DMS79 (cell line): ENCODE measurements at places on chromosomes 7 and 10.

DNA sequence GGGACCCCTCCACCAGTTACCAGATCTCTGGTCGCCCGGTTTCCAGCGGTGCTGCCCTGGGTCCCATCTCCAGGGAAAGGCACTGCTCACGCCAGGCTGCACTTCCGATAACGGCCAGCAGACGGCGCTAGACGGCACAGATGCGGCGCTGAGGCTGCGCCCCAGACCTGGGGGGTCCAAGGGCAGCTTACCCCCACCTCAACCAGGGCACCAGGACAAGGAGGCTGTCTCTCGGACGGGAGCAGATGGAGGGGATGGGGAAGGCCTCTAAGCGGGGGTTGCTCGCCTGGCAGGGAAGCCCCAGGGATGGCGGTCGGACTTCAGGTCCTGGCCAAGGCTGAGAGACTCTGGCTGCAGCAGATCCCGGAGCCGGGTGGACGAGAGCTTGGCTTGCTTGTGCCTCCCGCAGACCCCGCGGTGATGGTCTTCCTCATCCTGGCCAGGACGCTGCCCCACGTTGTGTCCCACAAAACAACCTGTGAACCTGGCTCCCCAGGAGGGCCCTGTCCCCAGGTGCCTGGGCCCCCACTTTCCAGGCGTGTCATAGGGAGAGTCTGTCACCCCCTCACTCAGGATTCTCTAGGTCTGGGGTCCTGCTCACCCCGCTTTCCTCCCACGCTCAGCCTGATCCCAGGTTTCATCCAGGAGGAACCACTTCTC lies 23.9 kb upstream of the ZNF716 start:
- DNase-seq: no peak

- no peak for DNase-seq
Observed at GRCh38 chr10:110475722-110476515, 21.8 kb upstream of the DUSP5 start.

- no peak for DNase-seq
Observed at GRCh38 chr7:37440738-37441385, 7.8 kb downstream of the ELMO1 start.

DNA sequence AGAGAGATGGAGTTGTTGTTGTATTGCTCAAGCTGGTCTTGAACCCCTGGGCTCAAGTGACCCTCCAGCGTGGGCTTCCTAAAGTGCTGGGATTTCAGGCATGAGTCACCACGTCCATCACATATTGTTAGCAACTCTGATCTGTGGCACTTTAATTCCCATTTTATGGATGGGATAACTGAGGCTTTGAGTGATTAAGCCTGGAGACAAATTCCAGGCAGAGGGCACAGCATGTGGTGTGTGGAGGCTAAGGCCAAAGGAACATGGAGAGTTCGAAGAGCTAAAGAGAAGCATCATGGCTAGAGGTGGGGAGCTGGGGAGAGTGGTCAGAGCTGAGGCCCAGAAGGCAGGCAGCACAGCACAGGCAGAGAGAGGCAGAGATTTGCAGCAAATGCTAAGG lies 458.4 kb downstream of the XPNPEP1 start:
- DNase-seq: no peak

DNA sequence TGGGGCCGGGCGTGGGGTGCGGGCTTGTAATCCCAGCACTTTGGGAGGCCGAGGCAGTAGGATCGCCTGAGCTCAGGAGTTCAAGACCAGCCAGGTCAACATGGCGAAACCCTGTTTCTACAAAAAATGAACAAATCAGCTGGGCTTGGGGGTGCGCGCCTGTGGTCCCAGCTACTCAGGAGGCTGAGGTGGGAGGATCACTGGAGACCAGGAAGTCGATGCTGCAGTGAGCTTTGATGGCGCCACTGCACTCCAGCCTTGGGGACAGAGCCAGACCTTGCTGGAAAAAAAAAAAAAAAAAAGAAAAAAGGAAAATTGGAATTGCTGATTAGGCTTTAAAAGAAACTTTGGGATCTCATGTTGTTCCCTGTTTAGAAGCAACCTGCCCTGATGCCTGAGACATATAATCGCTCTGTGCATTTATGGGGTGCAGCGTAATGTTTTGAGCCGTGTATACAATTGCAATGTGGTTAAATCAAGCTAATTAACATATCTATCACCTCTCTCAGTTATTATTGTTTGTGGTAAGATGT lies 851 bp downstream of the AKR1E2 start:
- no peak for DNase-seq

GRCh38 chr10:117754770-117755658 lies 212.5 kb downstream of the EMX2 start:
- DNase-seq: no peak

GRCh38 chr7:45699726-45700390 lies 125.7 kb downstream of the ADCY1 start:
- no peak for DNase-seq

DNA sequence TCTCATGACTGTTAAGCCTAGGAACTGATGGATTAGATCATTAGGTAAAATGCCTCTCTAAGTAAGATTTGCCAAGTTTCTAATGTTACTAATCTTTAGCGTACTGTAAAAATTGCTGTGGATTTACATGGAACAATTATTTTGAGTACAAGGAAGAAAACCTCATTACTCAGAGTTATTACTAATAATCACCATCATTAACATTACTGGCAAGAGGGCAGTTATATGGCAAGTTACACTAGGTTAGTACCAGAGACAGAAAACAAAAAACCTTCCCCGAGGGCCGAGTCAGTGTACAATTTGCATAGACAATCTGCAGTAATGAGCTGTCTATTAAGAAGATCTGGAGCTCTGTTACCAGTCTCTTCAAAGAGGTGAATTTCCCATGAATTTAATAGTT lies 775.6 kb downstream of the GATA3 start:
- DNase-seq: no peak

- peak; percentile 35 for DNase-seq
Observed at GRCh38 chr7:138738551-138739335, 37.6 kb upstream of the SVOPL start.

GRCh38 chr10:83995738-83996331 lies 143.5 kb upstream of the GHITM start:
- DNase-seq: no peak

DNA sequence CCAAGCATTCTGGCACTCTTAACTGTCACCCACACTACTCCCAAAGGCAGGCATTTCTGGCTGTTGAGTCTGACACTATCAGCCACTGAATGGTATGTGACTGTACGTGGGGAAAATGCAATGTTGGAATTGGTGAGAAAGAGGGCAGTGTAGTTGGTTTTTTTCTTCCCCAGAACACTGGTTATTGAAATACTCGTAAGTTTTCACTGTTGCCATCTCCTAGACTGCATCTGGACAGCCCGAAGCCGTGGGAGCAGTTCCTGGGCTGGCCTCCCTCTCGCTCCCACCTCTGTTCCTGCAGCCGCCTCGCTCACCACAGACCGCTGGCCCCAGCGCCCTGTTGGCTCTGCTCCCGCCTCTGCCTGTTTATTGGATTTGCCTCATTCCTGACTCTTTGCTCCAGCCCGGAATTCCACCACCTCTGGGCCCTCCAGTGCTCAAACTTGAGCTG lies 5.7 kb downstream of the PLCE1 start:
- DNase-seq: no peak

- DNase-seq: no peak
Observed at GRCh38 chr7:668139-668931, 58.2 kb upstream of the DNAAF5 start.

DNA sequence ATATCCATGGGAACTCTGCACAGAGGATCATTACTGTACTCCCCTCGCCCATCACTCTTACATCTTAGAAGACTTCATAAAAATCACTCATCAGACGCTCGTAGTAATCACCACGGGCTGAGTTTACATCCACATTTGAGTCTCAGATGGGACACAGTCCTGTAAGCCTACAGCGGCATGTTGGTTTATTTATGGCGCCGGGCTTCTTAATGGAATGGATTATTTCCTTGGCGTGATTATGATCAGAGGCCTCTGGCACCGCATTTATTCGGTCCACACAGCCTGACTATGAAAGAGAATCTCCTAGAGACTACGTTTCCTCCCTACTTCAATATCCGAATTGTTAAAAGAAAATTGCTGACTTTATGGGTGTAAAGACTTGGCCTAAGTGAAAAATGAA lies 123.5 kb upstream of the FRMD4A start:
- DNase-seq: no peak

DNA sequence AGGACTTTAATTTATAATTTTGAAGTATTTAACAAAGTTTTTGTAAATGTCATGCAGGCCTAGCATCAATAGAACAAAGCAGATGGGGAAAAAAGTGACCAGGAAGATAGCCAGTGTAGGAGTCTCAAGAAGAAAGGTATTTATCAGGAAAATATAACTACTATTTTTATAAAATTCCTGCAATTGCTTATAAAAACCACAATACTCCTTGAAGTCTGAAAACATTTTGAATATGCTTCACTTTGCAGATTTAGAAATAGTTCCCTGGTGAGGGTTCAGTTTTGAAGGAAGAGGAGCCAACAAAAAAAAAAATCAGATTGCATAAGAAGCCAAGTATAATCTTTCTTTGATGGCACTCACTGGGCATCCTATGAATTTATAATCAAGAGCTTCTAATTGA lies 34.1 kb downstream of the MTERF1 start:
- no peak for DNase-seq

- no peak for DNase-seq
Observed at GRCh38 chr7:68122801-68123200, 1126.2 kb downstream of the TYW1 start.

- DNase-seq: no peak
Observed at GRCh38 chr10:3258394-3258793, 85.8 kb upstream of the PITRM1 start.

GRCh38 chr7:117806011-117806410 lies 67.2 kb downstream of the CTTNBP2 start:
- DNase-seq: no peak

GRCh38 chr7:77538281-77539212 lies 1.5 kb downstream of the PTPN12 start:
- peak; percentile 47 for DNase-seq

DNA sequence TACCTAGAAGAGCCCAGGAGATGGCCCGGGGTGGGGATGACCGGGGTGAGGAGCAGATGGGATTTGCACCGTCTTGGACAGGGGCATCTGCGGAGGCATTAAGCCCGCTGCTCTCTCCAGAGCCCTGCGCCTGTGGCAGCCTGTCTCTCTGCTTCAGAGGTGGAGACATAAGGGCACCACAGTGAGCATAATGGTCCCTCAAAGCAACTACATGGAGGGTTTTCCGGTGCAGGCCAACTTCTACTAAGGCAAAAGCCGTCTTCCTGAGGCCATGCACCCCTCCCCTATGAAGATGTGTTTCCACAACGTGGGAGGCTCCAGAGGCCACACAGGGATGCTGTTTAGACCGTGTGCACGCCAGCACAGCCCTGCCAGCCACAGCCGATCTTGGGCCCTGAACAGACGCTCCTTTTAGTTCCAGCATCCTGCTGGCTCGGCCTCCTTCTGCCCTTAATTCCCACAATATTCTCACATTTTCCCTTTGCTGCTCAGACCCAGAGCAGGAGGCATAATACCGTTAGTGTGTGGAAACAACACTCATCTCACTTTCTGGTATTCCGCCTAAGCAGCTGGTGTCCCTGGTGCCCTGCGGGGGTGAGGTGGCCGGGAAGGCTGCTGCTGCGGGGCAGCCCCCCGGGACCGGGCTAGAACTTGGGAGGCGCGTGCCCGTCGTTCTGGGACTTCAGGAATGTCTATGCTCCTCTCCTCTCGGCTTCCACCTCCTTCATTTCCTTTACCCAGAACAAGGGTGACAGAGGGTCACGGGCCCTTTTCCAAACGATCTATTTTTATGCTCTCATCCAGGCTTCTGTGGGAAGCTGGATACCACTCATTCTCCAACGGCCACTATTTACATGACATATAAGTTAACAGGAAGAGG lies 266.9 kb downstream of the TNS3 start:
- DNase-seq: no peak

DNA sequence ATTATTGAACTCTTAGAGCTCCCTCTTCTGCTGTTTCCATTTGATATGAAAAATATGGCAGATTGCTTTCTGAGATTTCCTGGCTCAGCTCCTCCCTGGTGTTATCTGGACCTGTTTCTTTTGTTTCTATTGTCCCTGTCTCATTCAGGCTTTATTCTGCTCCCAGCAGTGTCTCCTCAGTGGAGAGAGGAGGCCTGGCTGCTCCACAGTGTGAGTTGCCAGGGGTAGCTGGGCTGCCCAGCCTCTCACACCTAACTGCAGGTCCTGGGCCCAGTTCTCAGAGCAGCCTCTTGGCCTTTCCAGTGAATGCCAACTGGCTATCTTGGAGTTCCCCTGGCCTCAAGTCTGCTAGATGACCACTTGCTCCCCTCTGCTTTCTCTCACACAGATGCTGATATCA lies 127.0 kb downstream of the VPS41 start:
- no peak for DNase-seq

DNA sequence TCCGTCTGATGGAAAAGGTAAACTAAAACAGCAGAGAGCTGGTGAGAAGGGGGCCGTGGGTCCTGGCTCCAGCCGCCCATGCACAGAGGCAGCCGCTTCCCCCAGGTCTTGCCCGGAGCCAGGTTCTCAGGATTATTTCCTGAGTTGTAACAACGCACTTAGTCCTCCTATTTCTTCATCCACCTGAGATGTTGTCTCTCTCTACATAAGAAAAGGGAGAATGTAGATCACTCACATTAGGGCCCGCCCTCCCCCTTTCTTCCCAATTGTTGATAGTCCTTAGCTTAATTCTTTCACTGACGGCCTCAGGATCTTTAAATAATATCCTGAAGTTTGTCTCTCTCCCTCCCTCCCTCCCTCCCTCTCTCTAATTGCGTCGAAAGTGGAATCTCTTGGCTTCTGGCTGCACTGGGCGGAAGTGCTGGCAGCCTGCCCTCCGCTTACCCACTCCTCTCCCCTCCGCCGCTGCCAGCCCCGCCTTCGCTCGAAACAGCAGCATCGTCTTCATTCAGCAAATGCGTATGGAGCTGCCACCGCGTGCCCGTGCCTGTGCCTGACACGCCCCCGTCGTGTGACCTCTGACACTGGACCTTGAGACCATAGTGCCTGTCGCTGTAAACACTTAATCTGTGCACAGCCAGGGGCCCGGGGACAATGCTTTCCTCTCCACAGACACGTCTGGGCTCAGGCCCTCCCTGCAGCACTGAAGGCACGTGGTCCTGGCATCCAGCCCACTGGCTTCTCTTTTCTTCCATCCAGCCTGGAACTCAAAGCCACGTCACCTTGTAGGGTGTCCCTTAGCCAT lies 174.5 kb upstream of the PPP2R2D start:
- peak; percentile 74 for DNase-seq

- peak; percentile 58 for DNase-seq
Observed at GRCh38 chr10:114550756-114551635, 107.1 kb downstream of the ABLIM1 start.

- no peak for DNase-seq
Observed at GRCh38 chr7:42161110-42161509, 75.9 kb downstream of the GLI3 start.
